ENCODE measurements at places on chromosomes 4 and X.
A peak's percentile ranks its signal among the peaks of the same experiment; 100 is the strongest.

GRCh38 chr4:18109676-18110075, 88.1 kb upstream of the LCORL start:
- DNase-seq = no peak

DNA sequence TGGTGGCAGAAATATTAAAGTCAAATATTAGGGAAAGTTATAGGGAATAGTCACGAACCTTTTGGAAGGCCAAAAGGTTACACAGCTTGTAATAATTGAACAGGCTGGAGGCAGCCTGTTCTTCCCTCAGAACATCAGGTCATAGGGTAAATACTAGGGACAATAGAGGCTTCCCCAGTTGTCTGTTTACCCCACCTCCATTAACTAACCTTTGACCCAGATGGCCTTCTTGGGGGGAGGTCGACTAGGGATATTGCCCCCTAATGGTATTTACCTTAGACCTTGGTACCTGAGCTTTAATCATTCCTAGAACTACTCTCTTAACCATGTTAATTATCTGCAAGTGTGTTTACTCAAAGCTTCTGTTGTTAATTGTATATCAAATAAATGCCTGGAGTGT, 26.0 kb downstream of the C4orf17 start:
- DNase-seq = no peak

GRCh38 chr4:179634862-179635261, 2192.6 kb upstream of the AGA start:
- DNase-seq = no peak

DNA sequence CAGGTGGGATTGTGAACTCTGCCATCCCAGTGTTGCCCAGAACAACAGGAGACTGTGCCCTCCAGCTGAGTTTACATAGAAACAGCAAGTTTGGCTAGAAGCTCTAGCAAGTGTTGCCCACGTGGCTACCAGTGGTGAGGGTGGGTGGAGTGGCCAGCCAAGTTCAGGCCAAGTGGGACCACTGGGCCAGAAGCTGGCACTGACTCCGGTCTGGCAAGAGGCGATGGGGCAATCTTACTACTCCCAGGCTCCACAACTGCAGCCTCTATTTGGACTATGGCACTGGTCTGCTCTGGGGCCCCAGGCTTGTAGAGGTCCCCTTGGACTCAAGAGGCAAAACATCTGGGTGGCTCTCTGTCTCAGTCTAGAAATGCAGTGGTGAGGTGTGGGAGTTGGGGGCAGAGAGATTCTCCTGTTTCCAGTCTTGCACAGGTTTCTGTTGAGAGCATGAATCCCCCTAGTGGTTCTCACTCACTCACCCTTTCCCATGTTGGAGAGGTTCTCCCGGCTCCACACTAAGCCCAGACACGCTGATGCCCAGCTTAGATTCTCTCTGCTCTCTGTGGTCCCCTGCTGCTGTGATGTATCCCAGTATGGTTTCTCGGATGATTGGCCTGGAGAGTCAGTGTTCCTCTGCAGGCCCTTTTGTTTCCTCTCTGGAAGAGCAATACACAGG, 615.3 kb downstream of the PDHA2 start:
- no peak for DNase-seq

GRCh38 chrX:49214416-49214815, 14.4 kb upstream of the SYP start:
- DNase-seq = no peak

- DNase-seq = no peak
Observed at GRCh38 chr4:147981305-147981704, 249.4 kb downstream of the ARHGAP10 start.

DNA sequence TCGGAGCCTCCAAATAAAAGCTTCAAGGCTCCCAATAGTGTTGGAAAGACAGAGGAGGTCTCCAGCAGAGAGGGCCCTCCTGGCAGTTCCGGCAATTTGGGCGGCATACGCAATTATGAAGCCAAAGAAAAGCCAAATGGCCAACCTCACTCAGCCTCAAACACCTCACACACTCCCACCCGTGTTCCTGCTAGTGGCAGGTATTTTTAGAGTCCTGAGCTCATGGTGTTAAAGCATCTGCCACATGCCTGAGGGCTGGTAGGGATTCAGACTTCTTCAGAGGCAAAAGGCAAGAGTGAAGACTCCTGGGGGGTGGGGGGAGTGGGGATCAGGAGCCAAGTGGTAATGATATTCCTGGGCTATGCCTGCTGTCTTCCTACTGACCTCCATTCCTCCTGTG, 7.4 kb downstream of the RAB33A start:
- DNase-seq = no peak

DNA sequence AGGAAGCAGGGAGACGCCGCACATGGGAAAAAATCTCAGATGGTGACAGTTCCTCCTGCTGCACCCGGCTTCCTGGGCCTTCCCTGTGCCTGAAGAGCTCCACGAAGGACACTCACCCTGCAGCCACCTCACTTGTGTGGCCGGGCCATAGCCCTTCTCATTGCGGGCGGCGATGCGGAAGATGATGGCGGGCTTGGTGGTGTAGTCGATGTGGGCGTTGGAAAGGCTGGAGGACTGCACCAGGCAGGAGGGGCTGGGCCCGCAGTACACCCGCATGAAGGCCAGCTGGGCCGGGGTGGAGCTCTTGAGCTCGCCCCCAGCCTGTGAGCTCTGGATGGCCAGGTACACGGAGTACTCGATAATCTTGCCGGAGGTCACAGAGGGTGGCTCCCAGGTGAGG, 5.7 kb upstream of the RENBP start:
- DNase-seq = no peak

DNA sequence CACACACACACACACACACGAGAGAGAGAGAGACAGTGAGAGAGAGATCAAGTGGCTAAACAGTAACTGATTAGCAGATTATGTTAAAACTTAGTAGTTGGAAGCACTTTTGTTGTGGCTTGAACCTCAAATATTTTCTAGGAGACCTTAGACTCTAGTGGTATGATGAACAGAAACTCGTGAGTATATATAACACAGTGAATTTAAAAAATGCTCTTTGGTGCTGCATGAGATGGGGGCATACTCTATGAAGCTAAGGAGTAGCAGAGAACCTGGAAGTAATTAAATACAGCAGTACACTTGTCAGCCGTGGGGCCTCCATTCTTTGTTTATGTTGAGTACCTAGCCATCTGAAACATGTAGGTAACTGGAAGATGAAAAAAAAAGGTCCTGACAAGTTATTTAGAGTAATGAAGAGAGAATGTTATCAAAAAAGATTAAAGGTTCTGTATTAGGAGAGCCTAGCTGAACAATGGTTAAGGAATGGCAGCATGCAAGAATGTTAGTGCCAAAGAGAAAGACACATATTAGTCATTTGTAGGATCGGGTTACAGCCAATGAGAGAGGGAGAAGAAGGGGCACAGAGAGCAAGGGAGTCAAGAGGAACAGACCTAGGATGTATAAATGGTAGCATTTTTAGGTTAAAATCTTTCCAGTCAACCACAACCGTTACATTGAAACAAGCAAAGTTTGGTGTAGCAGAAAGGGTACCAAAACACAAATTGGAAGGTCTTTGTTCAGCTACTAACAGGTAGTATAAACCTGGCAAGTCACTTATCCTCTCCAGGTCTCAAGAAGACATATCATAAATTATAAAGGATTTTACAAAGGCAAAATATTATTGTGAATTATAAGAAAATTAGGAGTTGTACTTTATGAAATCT, 316.7 kb upstream of the DIPK2B start:
- DNase-seq = no peak

DNA sequence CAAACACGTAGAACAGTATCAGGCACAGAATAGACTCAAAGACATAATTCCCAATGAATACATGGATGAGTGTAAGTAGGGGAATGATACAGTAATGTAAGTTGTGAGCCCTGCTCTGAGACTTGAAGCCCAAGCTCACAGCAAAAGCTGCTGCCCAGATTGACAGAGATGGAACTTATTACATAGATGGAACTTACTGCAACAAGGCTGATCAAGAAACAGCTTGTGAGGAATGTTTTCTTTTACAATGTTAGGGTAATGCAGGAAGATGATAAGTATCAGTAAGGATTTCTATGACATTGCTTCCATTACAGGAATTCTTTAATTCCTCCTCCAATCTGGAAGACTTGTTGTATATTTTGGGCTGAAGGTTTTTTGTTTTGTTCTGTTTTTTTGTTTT, 278.4 kb downstream of the IL15 start:
- DNase-seq = no peak

DNA sequence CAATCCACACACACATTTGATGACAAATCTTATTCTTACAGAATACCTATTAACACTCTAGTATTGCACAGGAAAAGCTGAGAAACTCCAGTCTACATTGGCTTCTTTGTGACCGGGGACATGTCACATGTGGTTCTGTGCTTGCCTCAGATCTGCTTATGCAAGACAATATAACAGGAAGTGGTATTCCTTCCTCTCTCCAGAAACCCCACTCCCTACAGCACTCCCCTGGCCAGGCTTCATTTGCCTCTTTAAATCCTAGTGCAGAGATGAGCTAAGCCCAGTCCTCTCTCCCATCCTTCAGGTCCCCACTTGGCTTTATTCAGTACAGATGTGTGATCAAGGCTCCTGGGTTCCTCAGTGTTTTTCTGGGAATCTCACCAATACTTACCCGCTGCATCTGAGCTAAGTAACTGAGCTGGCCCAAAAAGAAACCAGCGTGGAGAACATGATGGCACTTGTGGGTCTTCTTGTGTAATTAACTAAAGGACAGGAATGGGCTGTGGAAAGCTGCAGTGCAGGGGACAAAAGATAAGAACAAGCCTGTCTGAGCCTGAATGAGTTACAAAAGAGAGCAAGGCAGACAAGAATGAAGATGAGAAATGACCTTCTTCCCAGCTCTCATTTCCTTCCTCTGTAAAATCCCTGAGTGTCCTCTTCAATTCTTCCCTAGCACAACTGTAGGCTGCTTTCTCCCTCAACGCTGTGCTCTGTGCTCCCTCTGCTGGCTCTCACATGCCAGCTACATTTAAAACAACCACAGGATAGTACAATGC, 105.6 kb downstream of the HNRNPD start:
- peak; percentile 10 for DNase-seq

GRCh38 chr4:152207378-152207720, 328.5 kb downstream of the FBXW7 start:
- no peak for DNase-seq

- DNase-seq = no peak
Observed at GRCh38 chr4:119113033-119113655, 22.5 kb upstream of the MYOZ2 start.

- no peak for DNase-seq
Observed at GRCh38 chr4:868421-868820, 42.5 kb upstream of the CPLX1 start.

- DNase-seq = no peak
Observed at GRCh38 chrX:119382606-119383005, 16.5 kb upstream of the SLC25A43 start.

GRCh38 chr4:130722361-130722760, 1626.4 kb downstream of the C4orf33 start:
- DNase-seq = no peak

DNA sequence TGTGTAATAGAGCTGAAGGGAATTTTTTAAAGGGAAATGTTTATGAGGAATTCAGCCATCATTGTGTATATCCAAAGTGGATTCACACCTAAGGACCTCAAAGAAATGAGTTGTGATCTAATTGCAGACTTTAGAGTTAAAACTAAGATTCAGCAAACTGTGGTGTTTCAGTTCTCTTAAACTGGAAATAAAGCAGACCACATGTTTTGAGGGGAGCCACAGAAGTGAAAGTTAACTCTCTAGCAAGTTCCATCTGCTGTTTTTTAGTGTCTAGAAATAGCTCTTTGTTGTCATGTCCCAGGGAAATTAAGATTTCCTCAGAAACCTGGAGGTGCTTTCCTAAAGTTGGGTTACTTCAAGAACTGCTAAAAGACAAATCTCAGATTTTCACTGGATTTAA, 97.3 kb upstream of the DDX3X start:
- no peak for DNase-seq

DNA sequence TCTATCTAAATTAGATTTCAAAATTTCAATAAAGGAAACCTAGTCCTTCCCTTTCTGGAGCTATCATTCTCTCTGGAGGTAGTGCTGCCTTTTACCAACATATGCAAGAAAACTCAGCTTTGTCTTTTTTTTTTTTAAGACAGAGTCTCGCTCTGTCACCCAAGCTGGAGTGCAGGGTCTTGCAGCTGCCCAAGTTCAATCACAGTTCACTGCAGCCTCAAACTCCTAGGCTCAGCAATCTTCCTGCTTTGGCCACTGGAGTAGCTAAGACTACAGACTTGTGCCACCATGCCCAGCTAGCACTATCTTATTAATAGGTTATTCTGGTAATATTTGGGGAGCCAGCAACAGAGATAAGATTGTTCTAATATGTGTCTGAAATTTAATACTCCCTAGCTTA, 12.3 kb downstream of the AASDH start:
- DNase-seq = no peak

GRCh38 chr4:138205531-138206233, 36.5 kb downstream of the SLC7A11 start:
- no peak for DNase-seq

DNA sequence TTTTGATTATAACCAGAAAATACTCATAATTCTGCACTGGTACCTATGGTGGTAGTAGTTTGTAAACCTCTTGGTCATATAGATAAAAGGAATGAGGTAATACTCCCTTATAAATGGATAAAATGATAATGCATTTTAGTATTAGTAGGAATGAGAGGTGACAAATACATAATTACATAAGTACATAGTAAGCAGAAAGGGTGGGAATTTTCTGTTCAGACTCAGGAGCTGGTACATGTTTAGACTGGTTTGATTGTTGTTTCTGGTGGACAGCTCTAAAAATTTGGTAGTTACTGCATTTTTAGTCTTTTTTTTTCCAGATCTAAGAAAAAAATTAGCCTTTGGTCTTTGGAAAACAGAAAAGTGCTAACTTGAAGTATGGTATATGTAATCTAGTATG, 70.4 kb upstream of the AGA start:
- no peak for DNase-seq
